ENCODE measurements at places on chromosomes 2 and 18. TPM values are rescaled to one million over a fixed set of nuclear protein-coding genes. Genes with fewer than 3 reads are reported as not detected.

The DNER gene
- total RNA-seq, result 0.21 TPM

The CD8B2 gene
- 0.73 TPM for total RNA-seq

The ECEL1 gene
- not detected for total RNA-seq

The LANCL1 gene
- total RNA-seq, result 17.0 TPM

The KCNIP3 gene
- not detected for total RNA-seq

The SLC4A3 gene
- 0.10 TPM for total RNA-seq

The STAT4 gene
- total RNA-seq, result 163 TPM

The MARCHF4 gene
- total RNA-seq, result not detected
